ENCODE measurements at places on chromosomes 7 and 10. TPM values are rescaled to one million over a fixed set of nuclear protein-coding genes. Genes with fewer than 3 reads are reported as not detected.

Gene LIPM
- total RNA-seq: not detected

Gene AZGP1
- total RNA-seq: not detected

Gene ZP3
- total RNA-seq: 0.86 TPM

Gene NEUROG3
- not detected for total RNA-seq

Gene ASZ1
- under 0.01 TPM for total RNA-seq

Data from fibroblast of villous mesenchyme (primary cell).